Mammary microvascular endothelial cell (primary cell): ENCODE measurements at places on chromosomes 6 and 20. TPM values are rescaled to one million over a fixed set of nuclear protein-coding genes. Genes with fewer than 3 reads are reported as not detected.

The CGAS gene
- 11.6 and 13.6 TPM in 2 replicates for total RNA-seq

The SNAI1 gene
- total RNA-seq, result 11.3 and 12.2 TPM in 2 replicates

The VGLL2 gene
- total RNA-seq, result not detected in 2 replicates

The C6orf52 gene
- total RNA-seq, result not detected in 2 replicates

The NR2E1 gene
- not detected in 2 replicates for total RNA-seq
